ENCODE measurements at places on chromosomes 2 and 18.

DNA sequence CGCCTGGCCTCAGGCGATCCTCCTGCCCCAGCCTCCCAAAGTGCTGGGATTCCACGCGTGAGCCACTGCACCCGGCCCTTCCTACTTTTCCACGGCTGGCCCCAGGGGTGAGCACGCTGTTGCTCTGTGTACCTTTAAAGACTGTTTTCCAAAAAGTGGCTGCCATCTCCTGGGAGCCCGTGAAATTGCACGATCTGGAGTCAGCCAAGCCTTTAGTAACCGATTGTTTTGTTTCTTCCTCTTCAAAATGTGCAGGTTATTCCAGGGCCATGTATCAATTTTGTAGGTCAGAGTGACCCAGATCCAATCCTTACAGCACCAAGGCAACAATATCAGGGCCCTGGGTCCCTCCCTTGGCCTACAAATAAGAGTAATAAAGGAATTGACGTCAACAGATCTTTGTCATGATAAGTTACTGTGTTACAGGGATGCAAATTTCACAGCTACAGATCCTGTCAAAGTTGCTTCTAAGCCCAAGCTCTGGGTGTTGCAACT lies 135.6 kb upstream of the ZNF236 start:
- DNase-seq = no peak

GRCh38 chr2:177636672-177637071 lies 244.1 kb downstream of the AGPS start:
- DNase-seq = no peak

- no peak for DNase-seq
These were observed 1.6 kb upstream of the ALKAL2 start for GRCh38 chr2:289362-290089.

GRCh38 chr2:145197944-145198343 lies 678.0 kb upstream of the ZEB2 start:
- DNase-seq = no peak

DNA sequence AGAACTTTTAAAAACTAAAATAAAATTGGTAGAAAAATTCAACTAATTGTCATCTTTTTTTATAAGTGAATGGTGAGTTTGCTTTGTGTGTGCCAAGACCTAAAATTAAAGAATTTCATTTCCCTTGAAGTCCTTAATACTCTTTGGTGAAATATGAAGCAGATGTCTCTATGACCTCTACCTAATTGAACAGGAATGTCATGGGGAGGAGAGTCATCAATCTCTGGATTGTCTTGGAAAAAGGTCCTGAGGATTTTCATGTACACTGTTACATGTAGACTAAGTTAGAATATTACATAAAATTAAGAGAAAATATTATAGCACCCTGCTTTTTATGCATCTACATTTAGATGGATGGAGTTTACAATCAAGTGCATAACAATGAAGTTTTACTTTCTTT lies 177.9 kb upstream of the LRP1B start:
- DNase-seq = no peak

DNA sequence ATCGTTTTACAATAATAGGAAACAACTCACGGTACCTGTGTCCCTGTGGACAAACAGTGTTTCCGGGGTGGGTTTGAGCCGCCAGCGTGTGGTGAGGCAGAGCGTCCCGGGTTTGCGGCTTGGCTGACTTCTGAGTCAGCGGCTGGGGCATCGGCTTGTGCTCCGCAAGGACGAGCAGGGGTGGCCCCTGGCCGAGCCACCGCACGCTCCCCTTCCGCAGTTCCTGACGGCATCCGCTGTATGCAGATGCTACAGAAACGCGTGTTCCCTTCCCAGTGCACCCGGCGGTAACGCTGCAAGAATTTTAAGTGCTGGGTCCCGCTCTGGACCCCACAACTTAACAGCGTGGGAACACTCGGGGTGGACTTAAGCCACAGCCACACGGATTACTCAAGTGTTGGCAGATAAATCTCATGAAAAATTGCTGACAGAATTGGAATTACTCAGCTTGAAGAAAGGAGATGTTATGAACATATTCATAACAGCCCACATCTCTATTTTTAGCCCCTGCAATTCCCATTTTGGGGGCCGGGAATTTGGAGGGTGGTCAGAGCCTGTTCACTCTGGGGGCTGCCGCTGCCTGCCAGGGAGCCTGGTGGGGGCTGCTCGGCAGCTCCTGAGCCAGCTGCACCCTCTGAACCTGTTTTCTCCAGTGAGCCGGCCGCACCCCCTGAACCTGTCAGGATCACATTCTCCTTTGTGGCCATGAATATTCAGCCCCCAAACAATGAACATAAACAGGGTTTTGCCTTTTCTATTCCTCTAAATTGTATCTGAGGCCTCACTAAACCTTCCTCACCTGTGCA lies 12.6 kb upstream of the KCNG2 start:
- no peak for DNase-seq

DNA sequence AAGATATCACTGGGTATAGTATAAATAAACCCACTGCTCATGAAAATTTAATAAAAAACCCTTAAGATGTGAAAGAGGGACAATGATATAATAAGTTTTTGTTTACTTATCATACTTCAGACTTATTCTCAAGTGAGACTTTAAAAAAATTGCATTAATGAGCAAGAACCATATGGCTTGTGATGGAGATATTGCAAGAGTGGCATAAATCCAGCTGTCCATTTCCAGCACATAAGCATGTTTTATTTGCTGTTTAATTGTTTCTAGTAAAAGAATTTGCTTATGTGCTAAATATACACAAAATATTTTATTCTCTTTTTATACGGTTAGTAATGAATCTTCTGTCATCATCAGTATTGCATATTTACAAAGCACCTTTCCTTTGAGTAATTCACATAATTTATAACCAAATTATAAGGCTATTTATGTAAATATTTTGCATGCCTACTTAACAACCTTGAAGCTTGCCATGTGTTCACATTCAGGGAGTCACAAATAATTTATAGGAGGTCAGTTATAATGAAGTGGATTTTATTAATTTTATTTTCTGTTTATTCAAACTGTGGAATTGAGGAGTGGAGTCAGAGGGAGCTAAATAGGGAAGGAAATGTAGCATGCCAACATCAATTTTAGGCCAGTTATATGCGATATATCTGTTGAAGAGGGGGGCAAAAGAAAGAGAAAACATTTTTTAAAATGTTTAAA lies 318.5 kb upstream of the CWC22 start:
- DNase-seq = no peak

- no peak for DNase-seq
These were observed 9.0 kb downstream of the SPTBN1 start for GRCh38 chr2:54465143-54465542.

DNA sequence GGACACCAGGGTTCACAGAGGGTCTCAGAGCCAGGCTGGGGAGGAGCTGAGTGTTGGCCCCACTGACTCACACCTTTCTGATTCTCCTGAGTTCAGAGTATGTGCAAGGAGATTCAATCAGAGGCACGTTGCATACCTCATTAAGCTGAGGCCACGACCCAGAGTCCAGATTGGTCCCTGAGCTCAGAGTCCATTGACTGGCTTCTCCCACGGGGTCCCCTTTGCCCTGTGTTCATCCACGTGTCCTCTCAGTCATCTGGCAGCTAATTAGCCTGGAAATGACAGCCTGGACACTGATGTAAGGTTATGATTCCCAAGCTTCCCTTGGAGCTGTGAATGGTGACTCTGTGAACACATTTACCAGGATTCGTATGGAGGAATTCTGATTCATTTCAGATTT lies 267.2 kb downstream of the SH3BP4 start:
- no peak for DNase-seq

- DNase-seq = no peak
These were observed 15.0 kb upstream of the FMNL2 start for GRCh38 chr2:152319822-152320570.

GRCh38 chr2:37653805-37654378 lies 17.6 kb downstream of the CDC42EP3 start:
- no peak for DNase-seq

Data from activated T-cell treated with anti-CD3 and anti-CD28 coated beads for 48 hours (primary cell).